ENCODE measurements at places on chromosomes 4 and X.

- DNase-seq: no peak
Measured at GRCh38 chr4:123984886-123985285, 588.3 kb downstream of the SPRY1 start.

- DNase-seq: no peak
Measured at GRCh38 chr4:157664726-157665125, 444.2 kb downstream of the GRIA2 start.

DNA sequence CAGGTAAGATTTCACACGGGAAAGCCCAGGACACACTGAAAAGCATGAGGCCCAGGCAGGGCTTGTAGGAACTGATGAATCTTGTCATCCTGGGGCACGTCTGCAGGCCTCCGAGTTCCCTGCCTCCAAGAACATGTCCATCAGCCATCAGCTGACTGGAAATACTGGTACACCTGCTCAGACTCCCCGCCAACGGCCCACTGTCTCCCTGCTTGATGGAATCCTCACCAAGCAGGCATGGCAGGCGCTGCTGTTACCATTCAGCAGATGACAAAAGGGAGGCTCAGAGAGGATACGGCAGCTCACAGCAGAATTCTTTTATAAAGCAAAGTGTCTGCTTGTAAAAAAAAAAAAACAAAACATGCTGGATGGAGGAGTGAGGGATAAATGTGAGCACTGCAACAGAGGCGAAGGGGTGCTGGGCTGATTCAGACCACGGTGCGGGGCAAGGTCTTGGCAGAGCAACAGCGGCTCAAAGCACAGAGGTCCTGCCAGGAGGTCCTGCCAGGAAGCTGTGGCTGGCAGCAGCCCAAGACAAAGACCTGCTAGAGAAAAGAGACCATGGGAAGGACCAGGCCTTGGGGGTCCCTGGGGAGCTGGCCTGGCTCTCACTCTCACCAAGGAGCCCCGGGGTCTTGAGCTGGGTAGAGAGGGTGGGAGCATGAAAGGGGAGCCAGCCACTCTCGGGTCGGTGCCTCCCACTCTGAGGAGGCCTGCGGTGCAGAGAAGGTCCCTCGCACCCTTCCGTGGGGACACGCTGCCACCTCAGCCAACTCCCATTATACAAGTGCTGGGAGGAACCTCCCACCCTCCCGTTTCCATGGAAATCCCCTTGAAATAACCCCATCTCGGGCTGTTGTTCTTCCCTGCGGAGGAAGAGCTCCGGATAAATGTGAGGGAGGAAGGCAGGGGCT lies 25.6 kb downstream of the PPP2R2C start:
- peak; percentile 48 for DNase-seq

- no peak for DNase-seq
Measured at GRCh38 chrX:47112316-47112954, 32.1 kb downstream of the NDUFB11 start.

- DNase-seq: no peak
Measured at GRCh38 chr4:78031417-78031950, 25.6 kb upstream of the FRAS1 start.

DNA sequence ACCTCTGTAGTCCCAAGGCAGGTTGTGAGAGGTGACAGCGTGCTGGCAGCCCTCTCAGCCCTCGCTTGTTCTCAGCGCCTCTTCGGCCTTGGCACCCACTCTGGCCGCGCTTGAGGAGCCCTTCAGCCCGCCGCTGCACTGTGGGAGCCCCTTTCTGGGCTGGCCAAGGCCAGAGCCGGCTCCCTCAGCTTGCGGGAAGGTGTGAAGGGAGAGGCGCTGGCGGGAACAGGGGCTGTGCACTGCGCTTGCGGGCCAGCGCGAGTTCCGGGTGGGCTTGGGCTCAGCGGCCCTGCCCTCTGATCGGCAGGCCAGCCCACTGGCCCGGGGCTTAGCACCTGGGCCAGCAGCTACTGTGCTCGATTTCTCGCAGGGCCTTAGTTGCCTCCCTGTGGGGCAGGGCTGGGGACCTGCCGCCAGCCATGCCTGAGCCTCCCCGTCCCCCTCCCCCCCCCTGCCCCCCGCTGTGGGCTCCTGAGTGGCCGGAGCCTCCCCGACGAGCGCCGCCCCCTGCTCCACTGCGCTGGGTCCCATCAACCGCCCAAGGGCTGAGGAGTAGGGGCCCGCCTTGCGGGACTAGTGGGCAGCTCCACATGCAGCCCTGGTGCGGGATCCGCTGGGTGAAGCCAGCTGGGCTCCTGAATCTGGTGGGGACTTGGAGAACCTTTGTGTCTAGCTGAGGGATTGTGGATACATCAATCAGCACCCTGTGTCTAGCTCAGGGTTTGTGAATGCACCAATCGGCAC lies 347.6 kb downstream of the KLHL13 start:
- DNase-seq: no peak

DNA sequence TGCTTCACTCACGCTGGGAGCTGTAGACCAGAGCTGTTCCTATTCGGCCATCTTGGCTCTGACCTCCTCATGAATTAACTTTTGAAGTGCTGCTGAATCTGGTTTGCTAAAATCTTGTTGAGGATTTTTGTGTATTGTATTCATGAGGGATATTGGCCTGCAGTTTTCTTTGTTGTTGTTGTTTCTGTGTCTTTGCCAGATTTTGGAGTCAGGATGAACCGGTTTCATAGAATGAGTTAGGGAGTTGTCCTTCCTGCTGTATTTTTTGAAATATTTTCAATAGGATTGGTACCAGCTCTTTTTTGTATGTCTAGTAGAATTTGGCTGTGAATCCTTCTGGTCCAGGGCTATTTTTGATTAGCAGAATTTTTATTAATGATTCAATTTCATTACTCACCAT lies 138.1 kb downstream of the NPFFR2 start:
- DNase-seq: no peak

- DNase-seq: no peak
Measured at GRCh38 chr4:137455647-137456321, 76.5 kb downstream of the PCDH18 start.

GRCh38 chrX:53704294-53704693 lies 17.8 kb upstream of the HUWE1 start:
- no peak for DNase-seq

Measured in substantia nigra (tissue), 51 donors.